PC-3 (cell line): ENCODE measurements at places on chromosomes 7 and 10. TPM values are rescaled to one million over a fixed set of nuclear protein-coding genes. Genes with fewer than 3 reads are reported as not detected.

DNA sequence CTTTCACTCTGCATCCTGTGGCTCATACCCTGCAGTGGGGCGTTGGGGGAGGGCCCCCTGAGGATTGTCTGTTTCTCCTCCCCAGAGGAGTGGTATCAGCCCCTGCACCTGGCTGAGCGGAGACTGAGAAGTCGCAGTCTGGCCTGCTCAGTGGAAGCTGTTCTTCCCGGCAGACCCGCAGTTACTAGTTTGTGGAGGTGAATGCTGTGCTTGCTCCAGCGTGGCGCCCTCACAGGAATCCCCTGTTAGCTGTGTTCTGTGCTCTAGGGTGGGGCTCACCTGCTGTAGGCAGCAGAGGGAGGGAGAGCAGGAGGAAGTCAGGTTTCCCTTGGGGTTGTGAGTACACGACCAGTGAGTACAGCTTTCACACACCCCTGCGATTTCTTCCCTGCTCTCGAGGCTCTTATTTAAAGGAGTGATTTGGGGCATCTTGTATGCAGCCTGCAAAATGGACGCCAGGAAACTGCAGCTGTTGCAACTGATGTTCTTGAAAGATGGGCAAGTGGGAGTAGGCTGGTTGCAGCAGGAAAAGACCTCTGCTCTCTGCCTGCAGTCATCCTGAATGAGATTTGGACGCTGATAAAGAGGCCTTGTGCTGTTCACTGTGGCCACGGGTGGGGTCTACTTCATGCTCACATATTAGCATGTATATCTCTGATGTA, 66.4 kb downstream of the HK1 start:
- DNase-seq = no peak

GRCh38 chr10:76036111-76036940, 604.9 kb downstream of the LRMDA start:
- peak; percentile 99 for DNase-seq

CYP2E1 gene
- total RNA-seq = 3.3 and 4.2 TPM in 2 replicates

DNA sequence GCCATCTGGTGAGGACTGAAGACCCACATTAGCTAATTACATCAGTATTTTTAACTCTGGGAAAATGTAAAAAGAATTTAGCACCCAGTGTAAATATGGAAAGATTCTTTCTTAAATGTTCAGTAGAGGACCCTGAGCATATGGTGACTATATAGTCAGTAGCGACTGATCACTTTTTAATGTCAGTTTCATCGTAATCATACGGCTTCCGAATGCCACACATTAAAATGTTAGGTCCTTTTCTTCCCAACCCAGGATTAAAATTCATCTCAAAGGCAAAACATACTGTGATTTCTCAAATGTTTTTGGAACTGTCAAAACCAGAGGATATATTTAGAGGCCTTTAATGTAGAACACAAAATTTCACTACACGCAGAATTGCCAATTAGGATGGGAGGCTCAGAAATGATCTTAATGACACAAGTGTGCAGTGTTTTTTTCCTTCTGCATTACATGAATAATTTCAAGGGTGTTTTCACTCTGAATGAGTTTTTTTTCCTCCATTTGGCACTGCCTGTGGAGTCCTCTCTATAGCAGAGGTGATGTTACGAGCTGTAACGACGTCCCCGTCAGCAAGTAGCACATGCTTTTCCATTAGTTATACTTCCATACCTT, 382.7 kb downstream of the PAXIP1 start:
- DNase-seq = no peak

PON3 gene
- not detected in 2 replicates for total RNA-seq
